ENCODE measurements at places on chromosomes 7 and 10.

- no peaks in the 10 kb centered on the region for H3K36me3 ChIP-seq
- no peak overlapping the region for H3K4me3 ChIP-seq
- no peak for DNase-seq
- H3K27me3 ChIP-seq: no peaks in the 10 kb centered on the region
Measured at GRCh38 chr7:2913760-2914387, 69.8 kb upstream of the GNA12 start.

GRCh38 chr7:77702513-77702912, 6.3 kb downstream of the RSBN1L start:
- no peak overlapping the region for H3K27ac ChIP-seq
- no peaks in the 10 kb centered on the region for H3K36me3 ChIP-seq
- H3K4me3 ChIP-seq: no peak overlapping the region

DNA sequence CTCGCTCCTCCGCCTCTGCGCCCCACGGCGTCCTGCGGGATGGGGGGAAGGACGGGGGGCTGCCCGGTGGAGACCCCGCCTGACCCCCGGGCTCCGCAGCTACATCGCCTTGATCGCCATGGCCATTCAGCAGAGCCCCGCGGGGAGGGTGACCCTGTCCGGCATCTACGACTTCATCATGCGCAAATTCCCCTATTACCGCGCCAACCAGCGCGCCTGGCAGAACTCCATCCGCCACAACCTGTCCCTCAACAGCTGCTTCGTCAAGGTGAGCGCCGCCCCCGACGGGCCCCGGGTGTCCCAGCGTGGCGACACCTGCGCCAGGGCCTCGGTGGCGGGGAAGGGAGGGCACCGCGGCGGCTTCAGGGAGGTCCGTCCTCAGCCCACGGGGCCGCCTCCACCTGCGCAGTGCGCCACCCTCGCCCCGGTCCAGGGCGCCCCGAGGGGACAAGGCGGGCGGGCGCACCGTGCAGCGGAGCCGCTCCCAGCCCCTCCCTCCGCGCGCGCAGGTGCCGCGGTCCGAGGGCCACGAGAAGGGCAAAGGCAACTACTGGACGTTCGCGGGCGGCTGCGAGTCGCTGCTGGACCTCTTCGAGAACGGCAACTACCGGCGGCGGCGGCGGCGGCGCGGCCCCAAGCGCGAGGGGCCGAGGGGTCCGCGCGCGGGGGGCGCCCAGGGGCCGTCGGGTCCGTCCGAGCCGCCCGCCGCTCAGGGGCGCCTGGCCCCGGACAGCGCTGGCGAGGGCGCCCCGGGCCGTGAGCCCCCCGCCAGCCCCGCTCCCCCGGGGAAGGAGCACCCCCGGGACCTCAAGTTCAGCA, 793 bp downstream of the FOXL3 start:
- no peaks in the 10 kb centered on the region for H3K36me3 ChIP-seq
- no peak overlapping the region for H3K27ac ChIP-seq
- H3K4me3 ChIP-seq: no peak overlapping the region
- peaks cover 77% of the 10 kb centered on the region for H3K27me3 ChIP-seq
- H3K4me1 ChIP-seq: no peaks in the 10 kb centered on the region

DNA sequence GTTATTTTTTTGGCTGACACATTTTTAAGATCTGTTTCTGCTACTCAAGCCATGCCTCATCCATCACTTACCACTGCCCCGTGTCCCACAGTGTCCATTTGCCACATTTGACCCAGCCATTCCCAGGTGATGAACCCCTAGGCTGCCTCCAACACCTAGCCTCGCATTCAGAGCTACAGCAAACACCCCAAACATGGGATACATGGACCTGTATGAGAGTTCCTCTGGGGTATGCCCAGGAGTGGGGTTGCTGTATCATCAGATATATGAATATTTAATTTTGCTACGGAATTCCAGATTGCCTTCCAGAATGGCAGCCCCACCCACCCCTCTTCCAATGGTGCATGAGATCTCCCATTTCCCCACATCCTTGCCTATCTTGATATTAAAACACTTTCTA, 190.1 kb upstream of the RNF32 start:
- H3K27me3 ChIP-seq: no peaks in the 10 kb centered on the region
- H3K4me3 ChIP-seq: no peak overlapping the region
- DNase-seq: no peak

DNA sequence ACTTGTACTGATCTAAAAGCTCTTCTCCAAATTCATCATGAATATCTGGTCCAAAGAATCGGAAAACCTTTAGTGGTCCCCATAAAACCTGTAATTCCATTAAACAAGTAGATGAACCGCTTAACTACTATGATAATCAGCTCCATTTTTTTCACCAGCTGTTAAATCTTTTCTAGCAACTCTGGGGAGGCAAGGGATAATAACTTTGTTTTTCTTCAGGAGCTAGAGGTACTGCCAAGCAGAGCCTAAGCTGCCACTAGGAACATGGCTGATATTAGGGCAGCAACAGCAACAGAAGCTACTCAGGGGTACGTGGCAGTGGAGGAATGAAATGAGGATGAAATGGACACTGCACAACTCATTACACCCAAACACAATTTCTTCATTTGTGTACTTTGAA, 138.0 kb downstream of the SRPK2 start:
- H3K27ac ChIP-seq: no peak overlapping the region
- H3K27me3 ChIP-seq: no peaks in the 10 kb centered on the region
- no peaks in the 10 kb centered on the region for H3K36me3 ChIP-seq
- no peak overlapping the region for H3K4me3 ChIP-seq
- no peaks in the 10 kb centered on the region for H3K4me1 ChIP-seq

DNA sequence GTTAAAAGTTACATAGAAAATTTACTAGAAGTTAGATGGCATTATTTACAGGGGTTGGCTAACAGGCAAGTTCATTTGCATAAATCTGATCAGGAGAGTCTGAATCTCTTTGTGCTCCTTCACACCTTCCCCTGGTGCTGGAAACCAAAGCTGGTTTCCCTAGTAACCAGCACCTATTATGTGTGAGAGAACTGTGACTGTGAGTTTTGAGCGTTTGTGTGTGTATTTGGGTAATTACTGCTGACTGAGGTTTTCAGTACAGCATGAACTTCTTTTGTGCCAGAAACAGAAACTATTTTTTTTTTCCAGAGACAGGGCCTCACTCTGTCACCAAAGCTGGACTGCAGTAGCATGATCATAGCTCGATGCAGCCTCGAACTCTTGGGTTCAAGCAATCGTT, 10.3 kb upstream of the IFIT1B start:
- H3K36me3 ChIP-seq: no peaks in the 10 kb centered on the region
- no peaks in the 10 kb centered on the region for H3K4me1 ChIP-seq
- no peaks in the 10 kb centered on the region for H3K27me3 ChIP-seq

GRCh38 chr10:34622945-34623344, 192.2 kb downstream of the PARD3 start:
- H3K27me3 ChIP-seq: no peaks in the 10 kb centered on the region
- no peak overlapping the region for H3K27ac ChIP-seq
- no peak for DNase-seq
- no peaks in the 10 kb centered on the region for H3K36me3 ChIP-seq
- H3K4me3 ChIP-seq: no peak overlapping the region

DNA sequence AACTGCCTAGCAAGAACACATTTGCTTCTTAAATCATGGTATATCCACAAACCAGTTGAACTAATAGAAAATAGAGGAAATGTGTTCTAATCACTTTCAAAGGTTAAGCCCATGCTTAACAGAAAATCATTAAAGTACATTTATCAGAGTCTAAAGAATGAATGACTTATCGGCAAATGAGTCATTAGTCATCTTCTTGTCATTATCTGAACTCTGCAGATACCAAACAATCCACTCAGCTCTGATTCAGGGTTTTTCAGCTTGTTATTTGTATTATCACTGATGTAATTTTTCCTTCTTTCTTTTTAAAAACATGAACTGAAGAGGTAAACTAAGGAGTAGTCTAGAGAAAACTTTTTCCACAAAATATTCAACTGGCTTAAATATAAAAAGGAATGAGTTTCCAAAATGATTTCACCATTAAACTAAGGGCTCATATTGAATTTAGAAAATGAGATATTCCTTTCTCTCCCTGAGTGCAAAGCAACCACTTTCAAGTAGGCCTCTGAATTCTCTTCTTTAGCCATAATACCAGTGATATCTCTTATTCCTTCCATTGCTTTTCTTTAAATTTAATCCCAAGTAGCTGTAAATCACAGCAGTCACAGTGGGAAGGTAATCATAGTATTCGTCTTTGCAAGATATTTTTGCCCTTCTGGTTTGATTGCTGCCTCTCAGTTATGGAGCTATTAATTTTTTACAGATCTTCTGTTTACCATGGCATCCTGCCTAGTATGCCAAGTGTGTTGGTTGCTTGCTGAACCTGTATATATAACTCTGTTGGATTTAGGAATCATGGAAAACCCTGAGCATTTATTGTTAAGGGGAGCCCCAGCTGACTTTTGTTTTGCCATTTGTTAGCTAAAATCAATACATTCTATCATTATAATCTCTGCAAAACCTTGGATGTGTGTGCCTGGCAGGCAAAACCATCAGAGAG, 125.1 kb downstream of the THSD7A start:
- no peak overlapping the region for H3K4me3 ChIP-seq
- DNase-seq: no peak
- H3K27me3 ChIP-seq: no peaks in the 10 kb centered on the region
- no peaks in the 10 kb centered on the region for H3K36me3 ChIP-seq
- no peaks in the 10 kb centered on the region for H3K4me1 ChIP-seq
- no peak overlapping the region for H3K27ac ChIP-seq

GRCh38 chr7:74026903-74027682, 880 bp upstream of the ELN start:
- peak overlapping the region; percentile 65 for H3K4me3 ChIP-seq
- DNase-seq: peak; percentile 73
- H3K4me1 ChIP-seq: peaks cover 7% of the 10 kb centered on the region
- H3K27me3 ChIP-seq: no peaks in the 10 kb centered on the region
- H3K36me3 ChIP-seq: no peaks in the 10 kb centered on the region

- DNase-seq: no peak
- no peak overlapping the region for H3K4me3 ChIP-seq
- H3K36me3 ChIP-seq: no peaks in the 10 kb centered on the region
- H3K27me3 ChIP-seq: no peaks in the 10 kb centered on the region
- H3K27ac ChIP-seq: peak overlapping the region; percentile 17
- no peaks in the 10 kb centered on the region for H3K4me1 ChIP-seq
Measured at GRCh38 chr7:107993891-107994291, 9.1 kb downstream of the LAMB1 start.

All from breast epithelium (tissue), 4 donors.